GM13976 (cell line): ENCODE measurements at places on chromosomes 3 and 15.

DNA sequence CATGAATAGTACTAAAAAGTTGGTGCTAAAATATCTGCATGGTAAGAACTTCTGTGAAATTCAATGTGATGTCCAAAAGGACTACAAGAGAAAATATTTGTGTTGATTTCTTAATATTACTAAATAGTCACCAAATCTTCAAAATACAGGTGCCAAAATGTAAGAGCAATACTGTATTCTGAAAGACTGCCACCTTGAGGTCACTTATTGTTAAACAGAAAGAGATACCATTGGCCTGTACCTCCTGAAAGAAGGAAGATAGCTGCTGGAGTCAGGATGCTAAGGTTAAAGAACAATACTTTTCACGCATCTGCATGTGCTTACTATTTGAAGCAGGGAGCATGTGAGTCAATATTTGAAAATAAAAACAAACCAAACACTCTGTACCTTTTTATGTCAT is 72.0 kb upstream of the LSAMP start:
- DNase-seq: peak; percentile 21

DNA sequence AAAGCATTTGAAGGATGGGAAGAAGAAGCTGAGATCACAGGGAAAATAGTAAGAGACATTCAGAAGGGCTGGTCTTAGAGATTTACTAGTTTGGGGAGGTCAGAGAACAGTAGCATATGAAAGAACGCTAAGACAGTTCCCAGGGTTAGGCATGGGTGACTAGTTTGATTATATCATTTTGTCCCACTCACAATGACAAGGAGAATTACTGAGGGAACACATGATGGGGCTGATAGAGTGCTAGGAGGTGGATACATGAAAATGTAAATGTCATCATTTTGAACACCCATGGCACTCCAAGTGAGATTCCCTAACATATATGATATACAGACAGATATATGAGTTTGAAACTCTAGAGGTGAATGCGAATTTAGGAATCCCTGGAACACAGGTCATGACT is 9.3 kb upstream of the TARS3 start:
- no peak for DNase-seq

GRCh38 chr15:100526027-100526481 is 2.7 kb downstream of the CERS3 start:
- DNase-seq: no peak

DNA sequence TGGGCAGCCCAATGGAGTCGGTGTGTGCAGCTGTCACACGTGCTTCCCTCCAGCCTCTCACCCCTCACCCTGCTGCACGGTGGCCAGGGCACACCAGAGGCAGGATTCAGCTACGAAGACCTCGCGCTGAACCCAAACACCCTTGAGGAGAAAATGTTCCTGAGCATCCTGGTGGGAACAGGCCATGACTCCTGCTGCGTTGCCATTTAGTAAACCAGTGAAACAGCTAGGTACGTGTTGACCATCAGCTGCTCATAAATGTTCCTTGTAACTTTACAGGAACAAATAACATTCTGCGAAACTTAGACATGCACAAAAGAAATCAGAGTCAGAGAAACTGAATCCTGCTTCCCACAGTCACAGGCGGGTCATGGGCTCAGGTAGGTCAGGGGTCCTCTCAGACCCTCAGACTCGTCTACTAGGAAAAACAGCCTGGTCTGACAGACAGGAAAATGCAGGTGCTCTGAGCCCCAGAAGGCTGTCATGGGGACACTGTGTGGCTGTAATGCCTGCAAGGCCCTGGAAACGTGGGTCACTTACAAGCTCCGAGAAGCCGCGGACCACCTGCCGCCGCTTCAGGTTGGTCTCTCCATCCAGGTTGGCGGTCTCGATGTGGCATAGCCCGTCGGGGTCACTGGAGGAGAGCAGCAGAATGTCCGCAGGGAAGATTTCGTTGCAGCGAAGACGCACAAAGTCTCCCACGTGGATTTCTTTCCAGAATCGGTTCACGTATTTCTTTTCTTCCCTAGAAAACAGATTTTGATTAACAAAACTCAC is 82.5 kb downstream of the ATP10A start:
- DNase-seq: no peak
